Activated CD4-positive, alpha-beta T cell treated with anti-CD3 and anti-CD28 coated beads, Interleukin-2, amount 10 ng/mL, durations not matched to agents 7 days and 5 days (primary cell): ENCODE measurements at places on chromosomes 6 and 20. TPM values are rescaled to one million over a fixed set of nuclear protein-coding genes. Genes with fewer than 3 reads are reported as not detected.
A peak's percentile ranks its signal among the peaks of the same experiment; 100 is the strongest.

Gene PRL
- total RNA-seq, result not detected

DNA sequence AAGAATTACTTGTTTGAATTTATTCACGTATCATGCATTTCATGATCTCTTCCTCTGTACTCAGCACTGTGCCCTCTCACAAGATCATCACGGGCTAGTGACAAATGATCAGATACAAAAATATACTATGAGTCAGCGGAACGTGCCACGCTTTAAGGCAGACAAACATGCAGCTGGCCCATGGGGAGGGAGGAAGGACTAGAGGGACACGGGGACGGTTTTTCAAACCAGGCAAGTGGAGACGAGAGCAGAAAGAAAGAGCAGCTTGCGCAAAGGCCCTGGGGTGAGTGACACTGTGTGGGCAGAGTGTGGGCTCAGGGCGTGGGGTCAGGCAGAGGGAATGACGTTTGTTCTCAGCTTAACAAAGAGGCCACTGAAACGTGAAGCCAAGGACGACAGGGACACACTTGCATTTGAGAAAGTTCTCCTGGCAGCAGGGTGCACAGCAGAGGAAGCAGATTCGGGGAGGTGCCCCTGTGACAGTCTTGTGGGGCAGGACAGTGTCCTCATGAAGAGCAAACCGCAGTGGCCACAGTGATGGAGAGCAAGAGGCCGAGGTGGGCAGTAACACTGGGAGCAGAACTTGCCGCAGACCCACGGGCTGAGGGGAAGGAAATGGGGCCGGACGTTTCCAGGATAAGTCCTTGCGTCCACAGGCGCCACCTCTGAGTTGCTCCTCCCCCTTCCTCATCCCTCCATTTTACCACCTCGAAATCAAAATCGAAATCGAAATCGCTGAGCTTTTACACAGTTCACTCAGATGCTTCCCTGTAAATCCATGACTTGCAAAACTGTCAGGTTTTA, 6.9 kb upstream of the RPS6KA2 start:
- no peak for DNase-seq
- H3K4me1 ChIP-seq, result peaks cover 6% of the 10 kb centered on the region
- no peaks in the 10 kb centered on the region for H3K36me3 ChIP-seq
- peaks cover 23% of the 10 kb centered on the region for H3K27me3 ChIP-seq

DNA sequence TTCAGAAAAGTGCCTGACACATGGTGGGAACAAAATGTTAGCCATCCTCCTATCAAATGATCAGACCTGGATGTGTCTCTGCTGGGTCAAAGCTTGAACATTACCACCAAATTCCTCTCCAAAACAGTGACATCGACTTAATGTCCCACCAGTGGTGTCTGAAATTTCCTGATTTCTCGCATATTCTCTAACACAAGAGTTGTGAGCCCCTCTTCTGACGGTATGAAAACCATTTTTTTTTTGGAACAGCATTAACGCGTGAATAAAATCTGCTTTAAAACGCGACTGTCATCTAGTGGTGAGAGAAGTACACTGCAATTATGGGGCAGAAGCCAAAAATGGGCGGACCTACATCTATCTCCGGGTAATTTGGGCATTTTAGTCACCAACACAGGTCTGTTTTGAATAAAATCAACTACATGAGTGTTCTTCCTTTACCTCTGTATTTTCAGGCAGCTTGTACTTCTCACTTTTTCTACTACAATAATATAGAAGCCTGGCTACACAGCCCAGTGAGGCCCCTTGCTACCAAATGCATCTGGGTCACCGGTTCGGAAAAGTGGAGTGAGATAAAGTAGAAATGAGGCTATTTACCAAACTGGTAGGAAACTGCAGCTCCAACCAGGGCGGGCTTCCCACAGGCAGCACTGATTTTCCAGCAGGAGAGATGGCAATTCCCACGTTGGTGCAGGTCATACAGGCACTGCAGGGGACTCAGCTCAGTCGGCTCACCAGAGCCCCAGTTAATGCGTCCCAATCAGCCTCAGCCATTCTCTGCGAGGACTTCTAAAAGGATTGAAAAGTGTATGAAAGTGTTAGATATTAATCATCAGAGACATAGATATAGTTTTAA, 27.4 kb downstream of the MGME1 start:
- H3K4me1 ChIP-seq, result peaks cover 35% of the 10 kb centered on the region
- H3K36me3 ChIP-seq, result peaks cover 9% of the 10 kb centered on the region
- H3K4me3 ChIP-seq, result no peak overlapping the region
- peaks cover 2% of the 10 kb centered on the region for H3K27me3 ChIP-seq
- no peak overlapping the region for H3K27ac ChIP-seq
- DNase-seq, result peak; percentile 63

DNA sequence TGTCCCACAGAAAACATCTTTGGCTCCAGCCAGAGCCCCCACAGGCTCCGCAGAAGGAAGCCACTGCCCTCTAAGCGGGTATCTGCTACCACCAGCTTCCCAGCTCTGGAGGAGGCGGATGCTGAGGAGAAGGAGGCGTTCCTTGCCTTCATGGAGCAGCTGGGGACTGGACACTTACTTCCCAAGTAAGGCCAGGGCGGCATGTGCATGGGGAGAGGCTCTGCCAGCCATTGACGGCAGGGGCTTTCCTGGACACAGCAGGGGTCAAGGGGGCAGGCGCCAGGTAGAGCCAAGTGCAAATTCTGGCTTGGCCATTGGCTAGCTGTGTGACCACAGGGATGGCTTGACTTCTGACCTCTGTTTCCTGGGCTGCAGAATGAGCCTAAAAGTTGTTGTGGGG, 17.8 kb downstream of the RAB44 start:
- no peak for DNase-seq
- no peak overlapping the region for H3K4me3 ChIP-seq
- no peaks in the 10 kb centered on the region for H3K4me1 ChIP-seq
- H3K36me3 ChIP-seq, result no peaks in the 10 kb centered on the region
- no peaks in the 10 kb centered on the region for H3K27me3 ChIP-seq

- H3K4me3 ChIP-seq, result no peak overlapping the region
- H3K36me3 ChIP-seq, result peaks cover 2% of the 10 kb centered on the region
- peaks cover 7% of the 10 kb centered on the region for H3K27me3 ChIP-seq
- no peaks in the 10 kb centered on the region for H3K4me1 ChIP-seq
- H3K27ac ChIP-seq, result no peak overlapping the region
These were observed 202.6 kb downstream of the CD109 start for GRCh38 chr6:73898599-73898998.
